ENCODE measurements at places on chromosomes 5 and 9.

DNA sequence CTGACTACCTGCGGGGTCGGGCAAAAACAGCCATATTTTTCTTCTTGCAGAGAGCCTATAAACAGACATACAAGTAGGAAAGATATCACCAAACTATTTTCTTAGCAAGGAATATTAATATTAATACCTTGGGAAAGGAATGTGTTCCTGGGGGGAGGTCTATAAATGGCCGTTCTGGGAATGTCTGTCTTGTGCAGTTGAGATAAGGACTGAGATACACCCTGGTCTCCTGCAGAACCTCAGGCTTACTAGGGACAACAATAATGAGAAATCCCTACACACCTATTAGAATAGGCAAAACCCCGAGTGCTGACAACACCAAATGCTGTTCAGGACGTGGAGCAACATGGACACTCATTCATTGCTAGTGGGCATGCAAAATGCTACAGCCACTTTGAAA is 297.2 kb downstream of the DRD1 start:
- DNase-seq: no peak

- DNase-seq: no peak
Observed at GRCh38 chr5:12934722-12935121, 1009.8 kb downstream of the DNAH5 start.

DNA sequence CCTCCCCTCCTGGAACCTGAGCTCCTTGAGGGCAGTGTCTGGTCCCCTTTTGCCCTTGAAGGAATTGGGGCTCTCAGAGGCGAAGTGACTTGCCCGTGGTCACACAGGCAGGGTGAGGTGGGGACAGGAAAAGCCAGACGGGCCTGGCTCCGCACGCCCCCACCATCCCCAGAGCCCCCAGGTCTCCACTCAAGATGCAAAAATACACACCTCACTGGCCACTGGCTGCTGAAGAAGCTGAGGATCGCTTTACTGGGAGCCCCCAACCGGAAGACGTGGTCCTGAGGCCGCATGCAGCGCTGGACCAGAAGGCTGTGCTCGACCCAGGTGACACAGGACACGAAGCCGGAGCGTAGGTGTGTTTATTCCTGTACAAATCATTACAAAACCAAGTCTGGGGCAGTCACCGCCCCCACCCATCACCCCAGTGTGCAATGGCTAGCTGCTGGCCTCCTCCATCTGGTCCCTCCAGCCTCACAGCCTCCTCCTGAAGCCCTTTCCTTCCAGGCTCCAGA is 7.6 kb upstream of the AK1 start:
- DNase-seq: no peak

- no peak for DNase-seq
Observed at GRCh38 chr5:156685481-156685880, 164.6 kb upstream of the PPP1R2B start.

DNA sequence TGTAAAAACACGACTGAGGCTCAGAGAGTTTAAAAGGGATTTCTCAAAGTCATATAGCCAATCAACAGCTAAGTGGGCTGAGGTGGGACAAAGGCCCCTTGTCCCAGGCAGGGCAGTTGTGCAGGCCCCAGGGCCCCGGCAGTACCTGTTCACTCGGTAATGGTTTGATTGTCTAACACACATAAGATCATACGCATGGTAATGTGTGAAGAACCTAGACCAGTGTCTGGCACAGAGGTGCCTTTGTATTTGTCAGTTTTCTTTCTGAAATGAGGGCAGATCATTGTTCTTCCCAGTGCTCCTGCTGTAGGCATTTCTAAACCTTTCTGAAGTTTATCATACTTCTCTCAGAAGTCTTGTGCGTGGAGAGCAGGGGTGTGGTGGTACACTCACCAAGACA is 66.8 kb downstream of the IPPK start:
- DNase-seq: no peak

GRCh38 chr9:137368431-137369035 is 54.4 kb downstream of the EXD3 start:
- DNase-seq: no peak

DNA sequence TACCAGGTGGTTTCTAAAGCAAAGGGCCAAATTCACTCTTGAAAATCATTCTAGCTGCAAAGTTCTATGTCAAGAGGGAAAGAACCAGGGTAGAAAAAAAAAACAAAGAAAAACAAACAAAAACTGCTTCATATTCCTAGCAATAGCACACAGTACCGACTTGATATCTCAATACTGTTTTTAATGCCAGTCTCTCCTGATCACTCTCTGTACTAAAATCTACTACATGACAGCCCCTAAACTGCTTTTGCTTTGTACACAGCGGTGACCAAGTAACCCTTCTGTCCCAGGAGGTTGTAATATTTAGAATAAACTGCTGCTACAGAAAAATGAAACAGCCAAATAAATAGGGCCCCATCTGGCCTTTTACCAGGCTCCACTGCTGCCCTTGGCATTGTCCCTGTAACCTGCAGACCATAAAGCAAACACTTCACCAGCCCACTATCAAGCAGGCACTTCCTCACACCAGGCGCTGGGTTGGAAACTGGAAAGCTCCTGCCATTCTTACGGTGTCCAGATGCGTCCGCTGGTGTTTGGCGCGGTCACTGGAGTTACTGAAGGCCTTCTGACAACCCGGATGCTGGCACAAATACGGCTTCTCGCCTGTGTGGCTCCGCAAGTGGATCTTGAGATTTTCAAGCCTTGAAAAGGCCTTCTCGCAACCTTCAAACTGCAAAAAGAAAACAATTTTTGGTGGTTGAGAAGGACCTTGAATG is 363.2 kb downstream of the GLIS3 start:
- DNase-seq: no peak

GRCh38 chr5:149820536-149821510 is 90.7 kb downstream of the PPARGC1B start:
- no peak for DNase-seq

DNA sequence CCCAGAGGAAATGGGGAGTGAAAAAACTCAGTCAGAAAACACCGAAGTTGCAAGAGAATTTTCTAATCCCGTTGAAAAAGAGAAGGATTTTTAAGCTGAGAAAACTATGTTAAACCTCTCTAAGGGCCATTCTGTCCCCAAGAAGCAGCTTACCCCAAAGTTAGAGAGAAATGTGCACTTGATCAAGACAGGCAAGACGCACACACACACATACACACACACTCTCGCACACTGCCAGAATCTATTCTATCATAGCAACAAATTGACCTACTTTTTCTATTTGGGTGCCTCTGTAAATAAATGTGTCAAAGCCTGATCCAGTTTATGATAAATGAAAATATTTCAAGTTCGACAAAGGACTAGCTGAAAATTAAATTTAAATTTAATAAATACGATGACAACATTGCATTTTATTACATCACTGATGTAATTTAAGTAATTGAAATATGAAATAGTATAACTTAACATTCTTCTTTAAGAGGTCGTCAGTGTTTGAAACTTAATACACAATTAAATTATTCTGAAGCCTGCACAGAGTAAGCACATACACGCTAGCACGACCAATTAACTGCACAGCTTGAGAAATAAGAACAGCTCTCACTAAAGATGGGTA is 5.9 kb downstream of the NFIL3 start:
- no peak for DNase-seq

- DNase-seq: no peak
Observed at GRCh38 chr9:21095561-21095960, 17.8 kb upstream of the IFNB1 start.

DNA sequence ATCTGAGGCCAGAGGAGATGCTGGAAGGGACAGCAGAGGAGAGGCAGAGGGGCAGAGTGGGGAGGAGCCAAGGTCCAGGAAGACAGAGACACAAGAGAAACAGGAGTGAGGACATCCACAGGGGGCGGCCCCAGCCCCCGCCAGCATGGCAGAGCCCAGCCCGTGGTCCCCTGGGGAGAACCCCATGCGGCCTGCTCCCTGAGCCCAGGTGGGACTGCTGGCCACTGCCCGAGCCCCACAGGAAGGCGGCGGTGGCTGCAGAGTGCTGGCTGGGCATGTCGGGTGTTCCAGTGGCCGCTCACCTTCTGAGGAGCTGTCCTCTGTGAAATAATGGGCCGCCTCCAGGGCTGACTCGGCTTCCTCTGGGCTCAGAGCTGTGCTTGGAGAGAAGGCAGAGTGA is 8.9 kb upstream of the MRNIP start:
- DNase-seq: no peak

DNA sequence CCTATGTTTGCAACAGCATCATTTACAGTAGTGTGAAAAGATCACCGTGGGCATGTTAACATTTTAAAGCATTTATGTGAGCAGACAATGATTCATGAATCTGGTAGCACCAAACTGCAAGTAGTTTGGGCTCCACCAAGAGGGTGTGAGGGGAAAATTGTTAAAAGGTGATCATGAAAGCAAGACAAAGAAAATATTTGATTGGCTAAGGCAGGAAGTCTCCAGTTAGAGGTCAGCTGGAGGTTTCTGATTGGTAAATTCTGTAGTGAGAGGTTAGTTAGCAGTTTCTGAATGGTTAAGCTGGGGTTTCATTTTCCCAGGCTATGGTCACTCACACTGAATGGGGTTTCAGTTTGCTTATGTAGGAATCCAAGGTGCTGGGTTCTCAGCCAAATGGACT is 13.5 kb upstream of the DRD1 start:
- no peak for DNase-seq

- no peak for DNase-seq
Observed at GRCh38 chr5:133322743-133323142, 270.9 kb downstream of the HSPA4 start.

DNA sequence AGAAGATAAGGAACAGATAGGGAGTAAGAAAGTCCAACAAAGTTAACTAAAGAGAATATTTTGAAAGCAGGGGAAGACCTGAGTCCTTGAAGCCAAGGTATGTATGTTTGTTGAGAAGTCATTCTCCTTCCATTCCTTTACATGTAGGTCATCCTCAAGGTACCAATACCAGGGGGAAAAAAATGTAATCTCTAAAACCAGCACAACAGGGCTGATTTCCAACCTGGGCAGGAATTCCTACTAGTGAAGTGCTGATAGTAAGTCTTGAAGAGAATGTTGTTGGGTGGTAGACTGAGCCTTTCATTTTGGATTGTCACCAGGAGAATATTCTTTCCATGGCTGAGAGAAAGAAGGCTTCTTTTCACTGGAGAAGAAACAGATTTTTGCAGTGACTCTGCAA is 117.1 kb upstream of the ZNF462 start:
- no peak for DNase-seq

- DNase-seq: no peak
Observed at GRCh38 chr9:4222357-4222756, 77.5 kb downstream of the GLIS3 start.

DNA sequence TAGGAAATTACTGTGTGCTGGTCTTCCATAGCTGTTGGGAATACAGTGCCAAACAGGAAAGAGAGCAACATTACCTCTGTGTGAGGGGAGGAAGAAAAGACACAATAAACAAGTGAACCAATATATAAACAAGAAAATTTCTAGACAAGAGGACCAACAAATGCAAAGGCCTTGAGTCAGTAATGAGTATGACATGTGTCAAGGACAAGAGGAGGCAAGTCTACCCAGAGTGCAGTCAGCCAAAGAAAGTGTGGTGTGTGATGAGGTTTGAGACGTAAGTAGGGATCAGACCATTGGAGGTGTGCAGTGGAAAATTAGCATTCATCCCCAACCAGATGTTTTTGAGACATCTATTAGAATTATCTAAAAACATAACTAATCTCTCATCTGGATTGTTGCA is 69.5 kb upstream of the CDH6 start:
- no peak for DNase-seq

DNA sequence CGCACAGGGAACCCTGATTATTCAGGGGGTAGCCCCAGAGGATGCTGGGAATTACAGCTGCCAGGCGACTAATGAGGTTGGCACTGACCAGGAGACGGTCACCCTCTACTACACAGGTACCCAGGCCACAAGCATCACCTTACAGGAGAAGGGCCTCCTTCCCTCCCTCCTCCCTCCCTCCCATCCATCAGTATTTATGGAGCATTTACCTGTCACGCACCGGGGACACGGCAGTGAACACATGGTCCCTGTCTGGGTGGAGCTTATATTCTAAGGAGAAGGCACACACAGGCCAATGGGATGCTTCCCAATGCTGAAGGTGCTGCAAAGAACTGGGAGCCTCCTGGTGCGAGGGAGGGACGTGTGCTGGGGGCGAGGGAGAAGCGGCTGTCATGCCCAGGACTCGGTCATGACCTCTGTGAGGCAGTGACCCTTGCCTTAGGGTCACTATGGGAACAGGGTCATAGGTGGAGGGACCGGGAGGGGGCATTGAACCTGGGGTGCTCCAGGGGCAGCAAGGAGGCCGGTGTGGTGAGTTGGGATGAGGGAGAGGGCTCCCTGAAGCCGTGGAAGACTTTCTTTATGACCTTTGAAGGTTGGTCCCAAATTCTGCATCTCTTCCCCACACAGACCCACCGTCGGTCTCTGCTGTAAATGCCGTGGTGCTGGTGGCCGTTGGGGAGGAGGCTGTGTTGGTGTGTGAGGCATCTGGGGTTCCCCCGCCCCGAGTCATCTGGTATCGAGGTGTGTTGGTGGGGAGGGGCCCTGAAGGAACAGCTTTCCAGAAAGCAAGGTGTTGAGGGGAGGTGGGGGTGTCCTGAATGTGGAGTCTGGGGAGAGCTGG is 41.5 kb downstream of the HMCN2 start:
- no peak for DNase-seq

Data from activated CD4-positive, alpha-beta T cell treated with anti-CD3 and anti-CD28 coated beads for 4 hours (primary cell).